RWPE1 (cell line): ENCODE measurements at places on chromosomes 5 and 9.

- DNase-seq, result no peak
Measured at GRCh38 chr9:89277454-89277853, 33.5 kb upstream of the CKS2 start.

- no peak for DNase-seq
Measured at GRCh38 chr9:98995059-98995671, 51.5 kb downstream of the COL15A1 start.

DNA sequence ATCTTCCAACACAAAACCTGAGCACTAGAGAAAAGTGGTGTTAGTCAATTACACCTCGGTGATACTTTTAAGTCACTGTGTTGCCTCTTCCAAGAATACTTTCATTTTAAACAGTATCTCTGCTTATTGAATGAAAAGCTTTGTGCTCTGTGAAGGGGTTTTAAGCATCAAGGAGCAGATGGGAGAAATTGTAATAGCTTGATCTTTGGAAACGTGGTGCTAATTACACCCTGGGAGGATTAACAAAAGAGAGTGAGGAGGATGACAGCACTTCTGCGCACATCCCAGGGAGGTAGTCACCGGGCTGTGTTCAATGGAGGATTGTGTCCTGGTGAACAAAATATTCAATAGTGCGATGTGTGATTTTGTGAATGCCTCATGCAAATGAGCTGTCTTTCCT, 477.4 kb upstream of the ADAMTS16 start:
- DNase-seq, result no peak

DNA sequence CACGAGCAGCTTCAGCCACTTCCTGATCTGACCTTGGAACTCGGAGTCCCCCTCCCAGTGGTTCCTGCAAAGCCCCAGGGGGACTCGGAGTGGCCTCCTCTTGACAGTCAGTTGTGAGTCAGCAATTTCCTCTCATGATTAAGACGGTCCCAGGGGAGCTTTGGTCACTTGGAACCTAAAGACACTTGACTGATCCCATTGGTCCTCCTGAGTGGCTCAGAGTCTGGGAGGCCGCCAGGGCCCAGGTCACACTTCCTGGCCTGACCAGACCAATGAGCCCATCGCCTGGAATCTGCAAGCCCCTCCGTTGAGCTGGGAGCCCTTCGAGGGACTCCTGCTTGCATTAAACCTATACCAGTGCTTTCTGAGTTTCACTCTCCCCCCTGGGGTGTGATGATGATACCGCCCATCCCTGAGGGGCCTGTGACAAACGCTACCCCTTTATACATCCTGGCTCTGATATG, 29.1 kb downstream of the TSPAN17 start:
- no peak for DNase-seq

GRCh38 chr9:2248768-2249265, 233.7 kb downstream of the SMARCA2 start:
- DNase-seq, result no peak

DNA sequence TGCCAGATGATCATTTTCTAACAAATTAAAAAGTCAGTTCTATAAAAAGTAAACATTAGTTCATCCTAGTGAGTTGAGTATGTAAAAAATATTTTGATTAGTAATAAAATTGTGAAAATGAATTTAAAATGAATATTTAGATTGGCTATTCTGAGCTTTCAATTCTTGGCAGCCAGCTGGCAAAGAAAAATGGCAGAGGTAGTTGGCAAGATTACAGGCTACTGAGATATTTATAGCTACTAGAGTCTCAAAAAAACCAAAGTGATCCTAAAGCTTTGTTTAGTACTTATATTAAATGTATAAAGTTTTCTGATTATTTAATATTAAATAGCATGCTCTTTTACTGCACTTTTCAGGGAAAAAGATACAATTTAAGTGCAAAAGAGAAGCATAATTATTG, 25.0 kb downstream of the SGTB start:
- no peak for DNase-seq

DNA sequence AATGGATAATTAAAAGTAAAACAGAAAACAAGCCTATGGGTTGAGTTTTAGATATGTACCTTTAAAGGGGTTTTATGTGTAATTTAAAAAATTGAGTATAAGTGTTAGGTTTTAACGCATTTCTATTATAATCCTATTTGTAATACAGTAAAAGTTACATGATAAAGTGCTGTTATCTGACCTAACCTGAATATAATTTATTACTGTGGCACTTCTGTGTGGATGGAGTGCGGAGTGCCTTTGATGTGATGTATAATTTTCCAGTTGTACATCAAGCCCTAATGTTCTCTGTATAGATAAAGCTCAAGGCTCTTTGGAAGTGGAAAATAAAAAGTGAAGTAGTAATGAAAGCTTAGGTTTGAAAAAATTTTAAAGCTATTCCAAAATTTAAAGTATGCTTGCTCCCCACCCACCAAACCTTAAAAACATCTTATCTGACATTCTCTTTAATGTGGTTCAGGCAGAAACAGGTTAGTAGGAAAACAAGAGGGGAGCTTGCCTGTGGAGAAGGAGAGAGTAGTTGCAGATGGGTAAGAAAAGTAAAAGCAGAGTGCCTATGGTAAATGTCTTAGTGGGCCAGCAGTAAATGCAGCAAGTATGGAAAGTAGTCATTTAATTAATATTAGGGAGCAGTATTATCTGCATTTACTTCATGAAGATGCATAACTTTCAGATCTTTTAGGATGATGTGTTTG, 4.0 kb downstream of the MATR3 start:
- DNase-seq, result no peak

DNA sequence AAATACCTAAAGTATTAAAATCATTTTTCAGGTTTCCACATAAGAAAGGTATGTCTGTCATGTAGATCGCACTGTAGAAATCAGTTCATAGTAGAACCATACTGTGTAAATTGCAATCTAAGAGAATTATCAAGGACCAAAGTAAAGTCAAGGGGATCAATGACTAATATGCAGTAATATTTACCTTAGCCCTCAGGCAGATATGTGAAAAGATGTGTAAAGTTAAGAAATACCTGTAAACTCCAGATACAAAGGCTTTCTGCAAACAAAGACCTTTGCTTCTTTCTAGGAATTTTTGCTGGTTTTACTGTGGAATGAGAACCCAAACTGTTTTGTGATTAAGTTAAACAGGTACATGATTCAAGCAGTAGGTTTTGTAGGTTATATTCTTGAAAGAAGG, 11.6 kb downstream of the POLK start:
- peak; percentile 65 for DNase-seq

- no peak for DNase-seq
Measured at GRCh38 chr5:64794053-64794770, 25.5 kb downstream of the CWC27 start.

GRCh38 chr5:135174315-135175096, 140.5 kb upstream of the PITX1 start:
- no peak for DNase-seq

GRCh38 chr9:122991370-122991830, 42.1 kb upstream of the GPR21 start:
- DNase-seq, result peak; percentile 87

DNA sequence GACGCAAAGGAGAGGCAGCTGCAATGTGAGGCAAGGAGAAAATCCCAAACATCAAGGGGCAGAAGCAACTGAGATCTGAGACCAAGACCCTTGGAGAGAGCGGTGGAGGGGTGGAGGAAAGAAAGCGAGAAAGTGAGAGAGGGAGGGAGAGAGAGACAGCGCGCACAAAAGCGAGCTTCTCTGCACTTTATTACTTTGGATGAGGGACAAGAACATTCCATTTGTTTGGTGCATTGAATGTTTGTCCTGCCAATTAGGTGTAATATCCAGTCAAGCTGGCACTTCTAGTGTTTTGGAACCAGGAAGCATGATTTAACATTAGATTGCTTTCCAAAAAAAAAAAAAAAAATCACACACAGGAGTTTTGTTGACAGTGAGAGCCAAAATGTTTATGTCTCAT, 1.4 kb downstream of the CAST start:
- peak; percentile 20 for DNase-seq

GRCh38 chr5:145801195-145801594, 33.9 kb downstream of the PRELID2 start:
- DNase-seq, result peak; percentile 24

GRCh38 chr5:140251527-140251973, 51.4 kb downstream of the PFDN1 start:
- DNase-seq, result peak; percentile 66

DNA sequence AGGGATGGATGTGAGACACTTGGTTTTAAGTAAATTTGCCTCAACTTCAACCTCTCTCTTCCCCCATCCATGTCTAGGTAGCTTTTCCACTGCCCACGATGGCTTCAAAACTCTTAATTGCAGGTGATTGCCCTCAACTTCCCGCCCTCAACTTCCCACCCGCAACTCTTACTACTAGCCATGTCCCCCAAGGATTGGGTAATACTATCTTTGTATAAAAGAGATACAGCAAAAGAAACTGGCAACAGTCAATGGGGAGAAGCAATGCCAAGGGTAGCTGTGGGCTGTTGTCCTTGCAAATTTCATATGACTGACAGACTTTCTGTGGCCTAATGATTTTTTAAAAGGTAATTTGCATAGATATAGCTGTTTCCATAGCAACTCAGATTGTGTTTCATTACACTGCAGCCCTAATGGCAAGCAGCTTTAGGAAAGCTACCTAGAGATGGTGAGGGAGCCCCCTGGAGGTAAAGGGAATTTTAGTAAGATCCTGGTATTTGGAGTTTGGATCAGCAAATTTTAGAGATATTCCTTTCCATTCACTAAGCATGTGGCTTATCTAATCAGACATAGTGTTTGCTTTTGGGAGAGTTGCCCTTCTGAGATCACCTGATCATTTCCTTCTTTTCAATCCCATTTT, 421.5 kb upstream of the DAP start:
- peak; percentile 25 for DNase-seq

DNA sequence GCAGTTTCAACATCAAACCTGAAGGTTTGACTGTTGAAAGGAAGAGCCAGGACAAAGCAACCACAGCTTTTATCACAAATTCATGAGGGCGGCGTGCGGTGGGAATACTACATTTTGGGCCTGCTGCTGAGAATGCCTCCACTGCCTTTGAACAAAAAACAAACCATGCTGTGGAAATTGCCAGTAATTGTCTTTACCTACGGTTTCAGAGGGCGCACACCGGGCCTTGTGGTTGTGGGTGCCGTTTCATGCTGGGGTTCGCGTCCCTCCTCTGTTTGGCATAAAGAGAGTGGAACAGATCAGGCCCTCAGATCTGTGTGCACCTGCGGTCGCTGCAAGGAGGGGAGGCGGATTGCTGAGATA, 27.6 kb upstream of the TCF7 start:
- no peak for DNase-seq
